Stimulated activated CD8-positive, alpha-beta memory T cell treated with anti-CD3 and anti-CD28 coated beads, Interleukin-4, amount 100 ng/mL, for 1 hour (primary cell): ENCODE measurements at places on chromosomes 5 and 9.

DNA sequence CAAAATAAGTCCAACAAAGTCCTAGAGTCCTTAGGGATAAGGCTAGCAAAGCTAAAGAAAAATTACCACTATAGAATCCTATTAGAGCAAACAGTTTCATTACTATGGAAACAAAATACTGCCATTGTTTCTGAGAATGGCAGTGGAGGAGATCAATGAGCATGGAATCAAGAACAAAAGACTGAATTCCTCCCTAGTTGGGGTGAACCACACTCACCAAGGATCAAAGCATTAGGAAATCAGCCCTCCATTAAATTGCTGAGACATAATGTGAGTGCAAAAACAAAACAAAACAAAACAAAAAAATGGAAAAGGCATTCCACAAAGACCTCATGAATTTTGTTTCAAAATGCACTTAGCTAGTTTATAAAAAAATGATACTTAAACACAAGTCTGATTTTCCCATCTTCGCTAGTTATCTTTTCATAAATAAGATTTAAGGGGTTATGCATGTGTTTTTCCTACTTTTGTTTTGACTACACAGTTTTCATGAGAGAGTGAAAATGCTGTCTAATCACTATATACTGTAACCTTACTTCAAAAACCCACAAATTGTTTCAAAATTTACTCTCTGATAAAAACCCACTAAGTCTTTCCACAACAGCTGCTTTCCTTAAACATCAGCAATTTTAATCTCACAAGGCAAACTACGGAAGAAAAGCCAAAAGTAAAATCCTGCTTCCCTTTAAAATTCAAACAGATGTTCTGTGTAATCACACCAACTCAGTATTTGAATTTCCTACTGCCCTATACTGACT lies 9.7 kb downstream of the SERINC5 start:
- no peak for DNase-seq

DNA sequence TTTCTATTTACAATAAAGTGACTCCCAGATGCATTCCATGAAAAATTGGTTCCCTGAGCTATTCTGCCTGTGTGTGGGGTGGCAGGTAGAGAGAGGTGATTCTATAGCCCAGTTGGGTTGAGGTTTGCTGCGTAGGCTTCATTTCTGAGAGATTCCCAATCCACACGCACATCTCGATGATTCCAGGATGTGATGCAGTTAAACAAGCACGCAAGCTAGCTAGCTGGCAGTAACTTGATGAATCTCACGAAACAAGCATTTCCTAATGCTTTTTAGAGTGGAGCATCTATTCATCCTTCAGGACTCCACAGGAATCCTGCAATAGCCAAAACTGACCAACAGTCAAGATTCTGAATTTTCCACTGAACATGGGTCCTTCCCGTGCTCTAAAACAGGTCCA lies 43.8 kb upstream of the CER1 start:
- DNase-seq, result no peak

DNA sequence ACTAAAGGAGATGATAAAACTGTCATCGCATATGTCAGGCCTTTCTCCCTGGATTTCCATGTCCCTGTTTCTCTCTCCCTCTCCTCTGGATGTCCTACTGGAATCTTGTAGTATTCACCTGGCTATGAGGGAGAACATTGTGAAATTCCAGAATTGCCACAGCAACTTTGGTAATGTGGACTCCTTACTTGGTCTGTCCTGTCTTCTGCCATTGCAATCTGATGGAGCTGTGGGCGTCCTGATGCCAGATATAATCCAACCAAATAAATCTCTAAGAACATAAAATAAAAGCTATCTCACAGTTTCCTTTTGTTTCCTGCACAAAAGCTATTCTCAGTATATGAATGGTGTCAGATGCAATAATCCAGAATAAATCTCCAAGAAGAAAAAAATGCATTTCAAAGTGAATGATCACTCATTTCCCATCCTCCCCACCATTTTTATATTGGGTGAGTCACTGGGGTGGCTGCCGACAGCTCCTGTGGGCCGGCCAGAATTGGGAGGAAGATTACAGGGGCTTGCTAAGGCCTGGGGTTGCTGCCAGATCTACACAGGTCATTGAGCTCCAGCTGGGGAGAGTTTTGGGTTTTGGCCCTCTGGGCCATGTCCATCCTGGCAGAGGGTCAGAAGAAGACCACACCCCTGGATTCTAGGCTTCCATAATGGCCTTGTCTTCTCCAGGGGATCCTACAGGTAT lies 160.7 kb upstream of the PITX1 start:
- DNase-seq, result no peak

DNA sequence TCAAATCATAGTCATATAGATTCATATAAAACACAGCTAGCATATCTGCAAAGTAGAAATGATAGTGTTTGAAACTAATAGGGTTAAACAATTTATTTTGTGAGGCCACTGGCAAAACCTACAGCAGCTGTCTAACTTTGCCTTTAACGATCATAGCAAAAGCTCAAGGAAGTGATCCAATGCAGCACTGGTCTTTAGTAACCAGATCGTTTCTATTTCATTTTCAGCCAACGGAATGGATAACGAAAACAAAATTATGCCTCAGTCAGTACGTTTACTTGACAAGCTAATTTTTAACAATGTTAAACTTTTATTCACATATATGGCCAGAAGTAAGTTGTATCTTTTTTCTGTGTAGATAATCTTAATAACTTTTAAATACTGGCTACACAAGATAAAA lies 17.7 kb downstream of the MLLT3 start:
- no peak for DNase-seq

- DNase-seq, result no peak
Observed at GRCh38 chr9:135330685-135331590, 148.6 kb upstream of the PPP1R26 start.

DNA sequence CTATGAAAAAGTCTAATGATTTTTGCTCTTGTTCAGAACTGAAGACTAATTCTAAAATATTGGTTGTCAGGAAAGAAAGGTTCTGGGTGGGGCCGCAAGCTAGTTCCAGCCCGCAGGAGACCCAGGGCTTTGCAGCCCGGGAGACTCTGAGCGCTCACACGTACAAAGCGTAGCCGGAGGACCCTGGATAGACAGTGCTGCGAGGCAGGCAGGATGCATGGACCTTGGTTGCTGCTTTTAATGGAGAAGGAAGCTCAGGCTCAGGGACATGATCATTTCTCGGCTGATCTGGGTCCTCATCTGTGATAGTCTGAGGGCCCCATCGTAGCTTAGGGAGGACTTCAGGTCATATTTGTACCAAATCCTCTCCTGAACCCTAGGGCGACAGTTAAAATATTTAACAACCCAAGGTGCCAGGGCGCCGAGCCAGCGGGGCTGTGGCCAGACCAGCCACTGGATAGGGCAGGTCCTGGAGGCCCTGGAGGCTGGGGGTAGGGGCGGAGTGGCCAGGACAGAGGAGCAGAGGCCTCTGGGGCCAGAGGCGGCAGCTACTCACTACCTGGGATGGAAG lies 70.1 kb upstream of the UNC5A start:
- DNase-seq, result no peak

- DNase-seq, result no peak
Observed at GRCh38 chr9:89723469-89724100, 118.8 kb downstream of the GADD45G start.

DNA sequence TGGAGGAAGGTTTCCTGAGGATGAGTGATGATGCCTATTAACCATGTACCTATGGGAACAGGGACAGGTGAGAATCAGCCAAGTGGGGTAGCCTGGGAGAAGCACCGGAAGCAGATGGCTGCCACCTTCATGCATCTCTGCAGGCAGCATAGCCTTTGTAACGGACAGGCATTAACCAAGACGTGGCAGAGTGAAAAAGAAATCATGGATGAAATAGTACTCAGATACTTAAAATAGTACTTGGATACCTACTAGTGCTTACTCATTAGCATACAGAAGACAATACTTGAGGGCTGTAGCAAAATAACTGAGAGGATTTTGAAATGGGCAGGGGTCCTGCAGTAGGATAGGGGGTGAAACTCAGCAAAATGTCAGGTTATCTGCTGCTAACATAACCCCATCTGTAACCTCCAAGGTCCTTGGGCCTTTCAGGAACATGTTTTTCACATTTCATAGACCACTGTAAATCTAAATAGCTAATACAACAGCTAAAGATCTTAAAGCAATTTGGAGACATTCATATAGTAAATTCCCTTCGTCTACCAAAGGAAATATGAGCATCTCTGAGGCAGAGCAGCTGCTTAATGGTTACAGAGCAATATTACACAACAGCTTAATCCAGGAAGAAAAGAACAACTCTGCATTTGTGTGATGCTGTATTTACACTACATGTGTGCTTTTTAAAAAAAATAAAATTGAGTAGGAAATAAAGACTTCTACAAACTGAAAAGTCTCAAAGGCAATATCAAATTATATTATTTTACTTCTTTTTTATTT lies 154.3 kb downstream of the NFIB start:
- no peak for DNase-seq

DNA sequence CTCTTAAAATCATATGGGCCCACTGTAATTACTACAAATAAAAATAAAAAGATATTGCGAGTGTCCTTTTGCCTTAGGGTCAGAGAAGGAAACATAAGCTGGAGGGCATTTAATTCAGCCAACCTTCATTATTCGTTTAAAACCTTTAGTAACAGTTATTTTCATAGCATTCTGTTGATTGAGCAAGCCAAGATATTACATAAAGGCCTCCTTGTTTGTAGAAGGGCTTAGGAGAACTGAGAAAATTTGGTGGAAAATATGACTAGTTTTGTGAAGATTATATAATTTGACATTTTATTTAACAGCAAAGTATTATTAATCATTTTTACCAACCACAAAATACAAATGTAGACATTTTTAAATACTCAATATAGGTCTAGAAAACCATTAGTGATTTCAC lies 62.2 kb downstream of the COX7C start:
- DNase-seq, result no peak

GRCh38 chr5:132458226-132458560 lies 32.4 kb downstream of the IRF1 start:
- DNase-seq, result no peak

DNA sequence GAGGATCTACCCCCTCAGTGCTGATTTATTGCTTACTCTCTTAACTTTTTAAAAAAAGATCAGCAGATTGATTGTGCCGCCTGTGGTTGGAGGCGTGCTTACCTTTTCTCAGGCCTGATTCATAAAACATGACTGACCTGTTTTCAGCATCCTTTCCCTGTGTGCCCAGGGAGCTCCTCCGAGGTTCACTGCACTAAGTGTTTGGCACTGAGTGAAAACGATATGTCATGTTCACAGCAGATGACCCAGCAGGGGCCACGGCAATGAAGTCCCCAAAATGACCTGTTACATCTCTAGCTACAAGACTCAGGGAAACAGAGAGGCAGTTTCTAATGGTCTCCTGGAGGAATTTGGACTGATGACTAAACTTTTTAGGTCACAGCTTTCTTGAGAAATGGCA lies 69.9 kb downstream of the INSYN2B start:
- DNase-seq, result no peak

- DNase-seq, result no peak
Observed at GRCh38 chr5:167573370-167574127, 717.9 kb upstream of the WWC1 start.

- DNase-seq, result no peak
Observed at GRCh38 chr9:85872463-85872862, 68.5 kb upstream of the NAA35 start.

DNA sequence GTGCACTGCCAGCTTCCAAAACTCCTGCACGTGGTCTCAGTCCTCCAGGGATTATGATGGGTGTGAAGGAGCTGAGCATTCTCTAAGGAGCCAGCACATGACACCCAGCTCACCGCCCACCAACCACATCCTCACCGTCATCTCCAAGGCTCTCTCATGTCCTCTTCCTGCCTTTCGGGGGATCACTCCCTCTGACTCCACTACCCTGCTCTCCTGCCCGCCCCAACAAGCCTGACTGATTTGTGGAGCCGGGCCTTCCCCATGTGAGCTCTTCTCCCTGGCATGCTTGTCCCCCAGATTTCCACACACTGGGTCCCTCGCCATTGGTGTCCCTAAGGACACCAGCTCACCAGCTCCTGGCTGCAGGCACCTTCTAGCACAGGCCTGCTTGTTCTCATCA lies 1.9 kb downstream of the ABO start:
- no peak for DNase-seq

GRCh38 chr9:136826703-136827582 lies 15.3 kb upstream of the AJM1 start:
- no peak for DNase-seq

- DNase-seq, result no peak
Observed at GRCh38 chr5:134397196-134397595, 14.5 kb downstream of the CDKN2AIPNL start.

DNA sequence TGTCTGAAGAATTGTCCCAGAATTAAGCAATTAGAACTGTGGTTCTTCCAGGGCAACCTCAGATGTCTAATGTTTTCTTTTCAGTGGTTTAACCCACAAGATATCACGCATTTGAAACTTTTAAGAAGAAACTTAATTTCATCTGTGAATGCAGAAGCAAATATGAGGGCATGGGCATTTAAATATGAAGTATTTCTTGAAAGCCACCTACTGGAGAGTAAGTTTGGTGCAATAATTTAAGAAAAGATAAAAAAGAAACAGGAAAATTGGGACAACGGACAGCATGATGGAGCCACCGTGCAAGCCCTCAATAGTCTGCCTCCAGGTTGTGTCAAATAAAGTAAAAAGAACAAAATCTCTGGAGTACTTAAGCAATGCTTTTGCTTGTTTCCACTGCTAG lies 1.2 kb upstream of the CAPSL start:
- no peak for DNase-seq

- no peak for DNase-seq
Observed at GRCh38 chr5:127820910-127821553, 117.8 kb downstream of the CCDC192 start.

- no peak for DNase-seq
Observed at GRCh38 chr5:148829248-148829594, 2.8 kb downstream of the ADRB2 start.

GRCh38 chr9:4238522-4238921 lies 61.3 kb downstream of the GLIS3 start:
- no peak for DNase-seq

GRCh38 chr5:62299101-62299500 lies 6.9 kb upstream of the KIF2A start:
- DNase-seq, result no peak

DNA sequence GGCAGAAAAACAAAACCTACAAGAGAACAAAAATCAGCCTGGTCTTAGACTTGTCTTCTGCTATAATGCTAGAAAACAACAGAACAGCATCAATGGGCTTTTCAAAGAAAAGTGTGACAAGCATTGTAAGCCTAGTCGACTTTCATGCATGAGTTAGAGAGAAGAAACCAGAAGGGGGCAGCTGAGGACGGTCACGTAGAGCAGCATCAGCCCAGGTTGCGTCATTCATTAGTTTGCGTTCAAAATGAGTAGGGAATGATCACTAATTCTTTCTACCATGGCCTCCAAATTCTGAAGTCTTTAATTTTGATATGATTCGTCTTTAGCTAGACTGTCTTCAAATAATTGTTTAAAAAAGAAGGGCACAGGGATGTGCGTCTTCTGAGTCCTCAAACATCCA lies 4.7 kb upstream of the ISCA1 start:
- DNase-seq, result no peak
